Effector memory CD4-positive, alpha-beta T cell (primary cell): ENCODE measurements at places on chromosomes 3 and 15.
A peak's percentile ranks its signal among the peaks of the same experiment; 100 is the strongest.

DNA sequence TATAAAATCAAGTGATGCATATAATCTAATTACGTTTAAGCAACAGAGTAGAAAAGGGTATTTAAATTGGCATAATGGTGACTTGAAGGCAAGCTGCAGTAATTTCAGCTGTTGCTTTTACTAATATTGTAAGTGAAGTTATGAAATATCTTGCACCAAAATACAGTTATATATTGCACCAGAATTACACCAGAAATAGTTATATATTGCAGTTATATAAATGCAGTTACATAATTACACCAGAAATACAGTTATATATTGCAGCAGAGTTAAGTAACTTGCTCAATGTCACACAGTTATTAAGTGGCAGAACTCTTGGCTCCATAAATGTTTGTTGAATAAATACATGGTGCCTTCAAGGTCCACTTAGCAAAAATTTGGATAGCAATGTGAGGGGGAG is 51.4 kb downstream of the PCOLCE2 start:
- no peaks in the 10 kb centered on the region for H3K36me3 ChIP-seq
- H3K27me3 ChIP-seq: no peaks in the 10 kb centered on the region
- no peak overlapping the region for H3K4me3 ChIP-seq
- H3K27ac ChIP-seq: no peak overlapping the region
- H3K4me1 ChIP-seq: no peaks in the 10 kb centered on the region
- DNase-seq: no peak

DNA sequence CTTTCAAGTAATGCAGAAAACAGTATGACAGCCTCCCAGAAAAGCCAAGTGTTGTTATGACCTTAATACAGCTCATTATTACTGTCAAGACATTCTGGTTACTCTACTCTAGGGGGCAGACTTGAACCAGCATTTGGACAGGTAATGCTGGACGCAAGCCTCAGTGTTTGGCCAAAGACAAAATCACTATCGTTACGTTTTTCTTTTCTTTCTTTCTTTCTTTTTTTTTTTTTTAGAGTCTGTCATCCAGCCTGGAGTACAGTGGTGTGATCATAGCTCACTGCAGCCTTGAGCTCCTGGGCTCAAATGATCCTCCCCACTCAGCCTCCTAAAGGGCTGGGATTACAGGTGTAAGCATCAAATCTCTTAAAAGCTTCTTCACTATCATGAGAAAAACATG is 29.4 kb upstream of the TMEM45A start:
- H3K36me3 ChIP-seq: no peaks in the 10 kb centered on the region
- H3K4me3 ChIP-seq: no peak overlapping the region
- DNase-seq: no peak
- no peak overlapping the region for H3K27ac ChIP-seq
- H3K4me1 ChIP-seq: no peaks in the 10 kb centered on the region
- no peaks in the 10 kb centered on the region for H3K27me3 ChIP-seq

- no peak overlapping the region for H3K4me3 ChIP-seq
- H3K36me3 ChIP-seq: no peaks in the 10 kb centered on the region
- no peaks in the 10 kb centered on the region for H3K4me1 ChIP-seq
- H3K27ac ChIP-seq: no peak overlapping the region
- no peaks in the 10 kb centered on the region for H3K27me3 ChIP-seq
Measured at GRCh38 chr15:48939648-48940047, 24.1 kb downstream of the SHC4 start.

DNA sequence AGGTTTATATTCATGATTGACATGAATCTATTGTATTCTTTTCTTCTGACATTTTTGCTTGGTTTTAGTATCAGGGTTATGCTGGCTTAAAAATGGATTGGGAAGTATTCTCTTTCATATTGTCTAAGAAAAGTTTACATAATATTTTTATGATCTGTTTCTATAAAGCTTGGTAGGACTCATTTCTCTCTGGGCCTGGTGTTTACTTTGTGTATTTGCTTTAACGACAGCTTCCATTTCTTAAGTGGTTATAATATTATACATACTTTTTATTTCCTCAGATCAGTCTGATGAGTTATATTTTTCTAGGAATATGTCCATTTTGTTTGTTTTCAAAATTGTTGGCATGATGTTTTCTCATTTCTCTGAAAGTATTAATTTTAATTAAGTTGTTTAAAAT is 117.9 kb upstream of the IL12A start:
- no peaks in the 10 kb centered on the region for H3K4me1 ChIP-seq
- no peak overlapping the region for H3K4me3 ChIP-seq
- no peak overlapping the region for H3K27ac ChIP-seq
- no peaks in the 10 kb centered on the region for H3K36me3 ChIP-seq
- DNase-seq: no peak

- H3K4me1 ChIP-seq: no peaks in the 10 kb centered on the region
- H3K36me3 ChIP-seq: no peaks in the 10 kb centered on the region
- H3K27me3 ChIP-seq: no peaks in the 10 kb centered on the region
Measured at GRCh38 chr15:42140383-42141070, 15.9 kb downstream of the PLA2G4F start.

GRCh38 chr3:58630076-58630709 is 36.4 kb downstream of the FAM3D start:
- H3K36me3 ChIP-seq: no peaks in the 10 kb centered on the region
- H3K27me3 ChIP-seq: no peaks in the 10 kb centered on the region
- H3K4me3 ChIP-seq: no peak overlapping the region

GRCh38 chr3:52471371-52472238 is 16.2 kb downstream of the NISCH start:
- H3K27ac ChIP-seq: no peak overlapping the region
- H3K4me1 ChIP-seq: no peaks in the 10 kb centered on the region
- H3K4me3 ChIP-seq: no peak overlapping the region
- H3K27me3 ChIP-seq: no peaks in the 10 kb centered on the region
- peaks cover 62% of the 10 kb centered on the region for H3K36me3 ChIP-seq

DNA sequence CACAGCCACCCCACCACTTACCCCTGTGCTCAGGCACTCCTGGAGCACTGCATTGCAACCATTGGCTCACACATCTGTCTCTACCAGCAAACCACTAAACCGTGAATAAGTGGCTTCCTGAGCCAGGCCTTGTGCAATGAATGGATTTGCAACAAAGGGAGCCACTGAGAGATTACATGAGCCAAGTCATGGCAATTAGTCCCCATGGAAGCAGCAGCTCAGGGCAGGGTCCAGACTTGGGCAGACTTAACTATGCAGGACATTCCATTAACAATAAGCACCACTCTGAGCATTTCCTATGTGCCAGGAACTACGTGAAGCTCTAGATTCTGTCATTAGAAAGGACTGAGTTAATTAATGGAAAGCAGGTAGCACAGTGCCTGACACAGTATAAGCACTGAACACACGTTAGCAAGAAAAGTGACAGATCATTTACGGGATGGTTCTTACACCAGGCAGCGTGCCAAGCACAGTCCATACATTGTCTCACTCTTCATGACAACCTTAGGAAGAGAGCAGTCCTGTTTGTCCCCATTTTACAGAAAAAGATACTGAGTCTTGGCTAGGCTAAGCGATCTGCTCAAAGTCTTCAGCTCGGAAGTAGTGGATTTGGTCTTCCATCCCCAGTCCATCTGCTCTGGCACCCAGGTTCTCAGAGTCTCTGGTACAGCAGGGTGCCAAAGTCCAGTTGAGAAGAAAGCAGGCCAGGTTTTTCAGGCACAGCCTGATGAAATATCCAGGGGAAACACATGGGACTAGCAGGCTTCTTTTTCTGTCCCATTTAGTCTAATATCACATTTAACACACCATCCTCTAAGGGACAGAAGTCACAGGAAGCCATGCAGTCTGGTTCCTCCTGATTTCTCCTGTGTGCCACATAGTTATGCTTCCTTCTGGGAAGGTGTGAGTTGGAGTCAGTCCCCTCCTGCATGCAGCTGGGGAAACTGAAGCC is 44.1 kb downstream of the LIPC start:
- H3K27ac ChIP-seq: no peak overlapping the region
- peaks cover 23% of the 10 kb centered on the region for H3K4me1 ChIP-seq
- no peaks in the 10 kb centered on the region for H3K27me3 ChIP-seq
- H3K36me3 ChIP-seq: no peaks in the 10 kb centered on the region

DNA sequence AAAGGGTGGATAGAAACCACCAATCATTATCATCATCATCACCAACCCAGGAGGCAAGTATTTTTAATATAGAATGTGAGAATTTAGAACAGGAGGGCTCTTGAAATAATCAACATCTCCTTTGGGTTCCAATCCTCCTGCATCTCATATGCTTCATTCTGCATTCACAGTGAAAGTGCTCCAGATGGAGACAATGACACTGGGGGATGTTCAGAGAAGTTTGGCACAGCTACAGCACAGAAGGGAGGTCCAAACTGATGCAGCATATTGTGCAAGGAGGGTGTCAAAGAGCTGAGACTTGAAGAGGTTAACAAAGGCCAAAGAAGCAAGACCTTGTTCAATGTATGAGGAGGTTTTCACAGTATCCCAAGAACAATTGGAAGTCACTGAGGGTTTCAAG is 767.1 kb downstream of the NTRK3 start:
- H3K27me3 ChIP-seq: no peaks in the 10 kb centered on the region
- DNase-seq: no peak
- no peak overlapping the region for H3K4me3 ChIP-seq
- H3K27ac ChIP-seq: no peak overlapping the region

- no peak for DNase-seq
- no peaks in the 10 kb centered on the region for H3K27me3 ChIP-seq
- peaks cover 11% of the 10 kb centered on the region for H3K4me1 ChIP-seq
- no peak overlapping the region for H3K27ac ChIP-seq
- no peaks in the 10 kb centered on the region for H3K36me3 ChIP-seq
- no peak overlapping the region for H3K4me3 ChIP-seq
Measured at GRCh38 chr3:72960812-72961518, 35.6 kb upstream of the PPP4R2 start.

GRCh38 chr3:3737531-3737930 is 61.7 kb upstream of the LRRN1 start:
- H3K4me1 ChIP-seq: no peaks in the 10 kb centered on the region
- H3K27me3 ChIP-seq: no peaks in the 10 kb centered on the region
- no peak for DNase-seq
- H3K27ac ChIP-seq: no peak overlapping the region

- H3K4me3 ChIP-seq: no peak overlapping the region
- H3K4me1 ChIP-seq: no peaks in the 10 kb centered on the region
- DNase-seq: no peak
- H3K27ac ChIP-seq: no peak overlapping the region
- H3K27me3 ChIP-seq: peaks cover 5% of the 10 kb centered on the region
Measured at GRCh38 chr15:81852411-81853149, 193.2 kb downstream of the MEX3B start.

DNA sequence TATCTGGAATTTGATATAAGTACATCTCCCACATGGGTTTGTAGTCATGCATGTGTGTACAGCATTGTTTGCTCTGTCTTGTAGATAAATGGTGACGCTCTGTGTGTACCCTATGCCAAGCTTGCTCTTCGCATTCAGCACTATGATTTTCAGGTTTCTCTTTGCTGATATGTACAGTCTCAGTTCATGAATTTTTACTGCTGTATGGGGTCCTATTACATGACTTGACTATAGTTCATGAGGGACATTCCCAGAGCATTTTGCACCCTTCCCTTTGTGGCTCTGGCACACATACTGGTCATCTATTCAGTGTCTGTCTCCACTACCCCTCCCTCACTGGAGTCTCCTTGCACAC is 132.7 kb downstream of the EEFSEC start:
- no peak overlapping the region for H3K4me3 ChIP-seq
- no peaks in the 10 kb centered on the region for H3K4me1 ChIP-seq
- H3K27ac ChIP-seq: no peak overlapping the region
- no peak for DNase-seq
- H3K36me3 ChIP-seq: peaks cover 6% of the 10 kb centered on the region

GRCh38 chr15:92123962-92124656 is 269.6 kb upstream of the ST8SIA2 start:
- DNase-seq: no peak
- no peaks in the 10 kb centered on the region for H3K27me3 ChIP-seq
- H3K27ac ChIP-seq: no peak overlapping the region
- H3K4me1 ChIP-seq: no peaks in the 10 kb centered on the region
- H3K4me3 ChIP-seq: no peak overlapping the region

DNA sequence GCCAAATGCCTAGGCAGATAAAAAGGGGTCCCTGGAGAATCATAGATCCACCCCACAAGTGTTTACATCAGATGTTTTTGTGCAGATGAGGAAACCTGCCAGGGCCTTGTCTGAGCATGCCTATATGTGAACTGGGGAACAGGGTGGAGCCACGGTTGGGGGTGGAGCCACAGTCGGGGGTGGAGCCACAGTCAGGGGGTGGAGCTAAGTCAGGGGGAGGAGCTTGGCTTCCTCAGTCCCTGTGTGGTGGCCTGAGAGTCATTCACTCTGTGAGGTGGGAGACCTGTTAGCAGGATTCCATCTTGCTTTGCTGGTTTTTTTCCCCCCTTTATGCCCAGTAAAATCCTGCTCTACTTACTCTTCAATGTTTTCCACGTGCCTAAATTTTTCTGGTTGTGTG is 57.8 kb upstream of the TGFBR2 start:
- peak; percentile 1 for DNase-seq
- H3K36me3 ChIP-seq: no peaks in the 10 kb centered on the region
- H3K4me3 ChIP-seq: no peak overlapping the region
- no peaks in the 10 kb centered on the region for H3K27me3 ChIP-seq
- H3K27ac ChIP-seq: no peak overlapping the region

DNA sequence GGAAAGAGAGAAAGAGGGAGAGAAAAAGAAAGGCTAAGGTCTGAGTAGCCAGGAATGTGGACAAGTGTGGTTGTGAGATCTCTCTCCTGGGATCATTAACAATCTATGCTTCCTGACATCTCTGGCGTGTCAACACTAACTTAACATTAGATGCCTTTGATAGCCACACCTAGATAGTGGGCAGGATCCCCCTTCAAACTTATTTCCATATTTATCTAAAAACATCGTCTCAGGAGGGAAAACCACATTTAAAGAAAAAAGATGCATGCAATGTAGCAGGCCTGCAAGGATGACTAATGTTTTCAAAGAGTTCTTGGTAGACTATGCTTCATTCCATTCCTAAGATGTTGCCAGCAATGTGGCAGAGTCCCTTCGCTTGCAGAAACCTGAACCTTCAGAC is 80.9 kb downstream of the MLH1 start:
- no peak overlapping the region for H3K27ac ChIP-seq
- no peaks in the 10 kb centered on the region for H3K27me3 ChIP-seq
- no peak overlapping the region for H3K4me3 ChIP-seq
- H3K36me3 ChIP-seq: peaks cover 9% of the 10 kb centered on the region
- no peaks in the 10 kb centered on the region for H3K4me1 ChIP-seq

DNA sequence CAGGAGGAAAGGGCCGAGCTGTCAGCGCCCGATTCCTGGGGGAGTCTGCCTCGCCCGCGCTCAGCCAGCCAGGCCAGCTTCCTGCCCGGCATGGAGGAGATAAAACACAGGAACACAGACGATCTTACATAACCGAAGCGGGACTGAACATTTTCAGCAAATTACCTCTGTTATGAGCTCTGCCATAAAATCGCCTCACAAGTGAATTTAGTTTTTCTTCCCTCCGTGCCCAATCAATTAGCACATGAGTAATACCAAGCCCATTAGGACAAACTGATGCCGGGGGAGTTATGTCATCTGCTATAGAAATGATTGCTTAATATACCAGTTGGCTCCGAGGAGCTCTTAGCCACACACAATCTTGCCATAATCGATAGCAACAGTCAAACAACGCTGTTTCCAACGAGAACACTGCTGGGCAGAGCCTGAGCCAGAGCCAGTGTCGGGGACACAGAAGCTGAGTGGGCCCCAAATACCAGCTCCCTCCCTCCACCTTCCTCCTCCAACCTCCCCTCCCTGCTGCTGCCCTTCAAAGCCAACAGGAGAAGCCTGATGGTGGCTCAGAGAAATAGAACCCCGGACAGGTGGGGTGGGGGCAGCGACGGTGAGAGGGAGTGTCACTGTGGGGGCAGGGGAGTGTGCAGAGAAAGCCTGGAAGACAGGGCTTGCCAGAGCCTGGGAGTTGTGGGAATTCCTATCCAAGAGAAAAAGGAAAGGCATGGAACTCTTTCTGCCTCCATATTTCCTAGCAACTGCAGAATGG is 279.4 kb upstream of the TLE3 start:
- H3K27me3 ChIP-seq: no peaks in the 10 kb centered on the region
- no peaks in the 10 kb centered on the region for H3K4me1 ChIP-seq
- H3K36me3 ChIP-seq: no peaks in the 10 kb centered on the region
- no peak overlapping the region for H3K4me3 ChIP-seq
